ENCODE measurements at places on chromosomes 12 and 14. TPM values are rescaled to one million over a fixed set of nuclear protein-coding genes. Genes with fewer than 3 reads are reported as not detected.

Gene RERG
- 22.2 TPM for total RNA-seq

Gene CMA1
- 2.2 TPM for total RNA-seq

Gene FOXN4
- not detected for total RNA-seq

- no peak for DNase-seq
These were observed 17.8 kb downstream of the PLCZ1 start for GRCh38 chr12:18719922-18720510.

DNA sequence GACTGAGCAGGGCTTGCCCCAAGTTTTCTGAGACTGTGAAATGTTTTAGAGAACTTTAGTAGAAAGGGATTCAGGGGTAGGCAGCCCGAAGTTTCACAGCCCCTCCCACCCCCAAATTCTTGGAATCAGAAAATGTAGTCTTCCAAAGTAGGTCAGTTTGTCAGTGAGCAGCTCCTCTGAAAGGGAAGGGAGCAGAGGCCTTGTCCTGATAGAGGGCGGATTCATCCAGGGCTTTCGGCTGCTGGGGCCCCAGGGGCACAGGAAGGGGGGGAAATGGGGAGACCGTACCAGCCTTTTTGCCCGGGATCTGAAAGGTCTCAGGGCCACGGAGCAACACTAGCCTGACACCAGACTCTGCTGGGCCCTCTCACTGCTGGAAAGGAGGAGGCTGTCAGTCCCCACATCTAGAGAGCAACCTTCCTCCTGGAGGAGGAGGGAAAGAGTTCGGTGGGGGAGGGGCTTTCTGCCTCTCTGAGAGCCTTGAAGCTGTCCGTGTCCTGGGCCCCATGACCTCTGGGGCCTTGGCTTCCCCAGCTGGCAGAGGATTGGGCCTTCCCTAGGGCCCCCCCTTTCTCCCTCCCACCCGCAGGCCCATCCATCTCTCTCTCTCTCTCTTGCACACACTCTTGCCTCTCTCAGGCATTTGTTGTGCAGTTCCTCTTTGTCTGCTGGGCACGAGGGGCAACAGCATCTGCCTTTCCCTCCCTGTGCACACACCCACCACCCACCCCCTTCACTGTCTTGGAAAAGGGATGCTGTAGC, at the start of gene IKZF4:
Gene IKZF4, plus strand, starts transcription at position 621 of the 762 bp plus-strand sequence. CDS start 451 bp downstream, outside the sequence.
- DNase-seq: peak; percentile 68

- no peak for DNase-seq
These were observed 22.9 kb downstream of the CKB start for GRCh38 chr14:103499709-103500108.

DNA sequence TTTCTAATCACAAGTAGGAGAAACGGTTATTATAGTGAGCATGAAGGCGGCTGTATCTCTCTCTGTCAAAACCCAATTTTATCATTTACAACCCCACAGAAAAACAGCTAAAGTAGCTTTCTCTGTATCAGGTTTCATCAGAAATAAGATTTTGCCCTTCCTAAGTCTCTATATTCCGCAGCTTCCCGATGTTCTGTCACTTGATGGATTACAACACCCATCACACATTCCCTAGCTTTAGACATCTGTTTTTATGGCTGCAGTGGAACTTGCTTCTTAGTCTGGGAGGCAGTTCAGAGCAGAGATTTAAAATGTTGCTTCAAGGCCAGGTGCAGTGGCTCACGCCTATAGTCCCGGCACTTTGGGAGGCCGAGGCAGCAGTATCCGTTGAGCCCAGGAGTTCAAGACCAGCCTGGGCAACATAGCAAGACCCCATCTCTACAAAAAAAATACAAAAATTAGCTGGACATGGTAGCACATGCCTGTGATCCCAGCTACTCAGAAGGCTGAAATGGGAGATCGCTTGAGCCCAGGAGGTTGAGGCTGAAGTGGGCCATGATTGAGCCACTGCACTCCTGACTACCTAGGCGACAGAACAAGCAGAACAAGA, 27.6 kb upstream of the FOXN3 start:
- DNase-seq: no peak

Measured in ureter (tissue), 1 donor.